ENCODE measurements at places on chromosomes 6 and 20. TPM values are rescaled to one million over a fixed set of nuclear protein-coding genes. Genes with fewer than 3 reads are reported as not detected.

DNA sequence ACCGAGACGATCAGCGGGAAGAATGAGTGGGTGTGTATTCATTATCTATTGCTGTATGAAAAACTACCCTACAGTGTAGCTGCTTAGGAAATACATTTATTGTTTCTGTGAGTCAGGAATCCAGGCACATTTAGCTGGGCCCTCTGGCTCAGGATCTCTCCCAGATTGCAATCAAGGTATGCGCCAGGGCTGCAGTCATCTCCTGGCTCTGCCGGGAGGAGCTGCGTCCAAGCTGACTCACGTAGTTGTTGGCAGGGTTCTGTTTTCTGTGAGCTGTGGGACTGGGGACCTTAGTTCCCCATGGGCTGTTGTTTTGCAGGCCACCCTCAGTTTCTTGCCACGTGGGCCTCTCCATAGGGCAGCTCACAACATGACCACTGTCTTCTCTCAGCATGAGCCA is 68.2 kb upstream of the FUCA2 start:
- no peak for DNase-seq

- peak; percentile 19 for DNase-seq
Measured at GRCh38 chr6:81751388-81752083, 945 bp downstream of the TENT5A start.

SOBP gene
- total RNA-seq: 0.19 TPM

ULBP3 gene
- total RNA-seq: 1.5 TPM

PHACTR3 gene
- not detected for total RNA-seq
